ENCODE measurements at places on chromosomes 5 and 9. TPM values are rescaled to one million over a fixed set of nuclear protein-coding genes. Genes with fewer than 3 reads are reported as not detected.

DNA sequence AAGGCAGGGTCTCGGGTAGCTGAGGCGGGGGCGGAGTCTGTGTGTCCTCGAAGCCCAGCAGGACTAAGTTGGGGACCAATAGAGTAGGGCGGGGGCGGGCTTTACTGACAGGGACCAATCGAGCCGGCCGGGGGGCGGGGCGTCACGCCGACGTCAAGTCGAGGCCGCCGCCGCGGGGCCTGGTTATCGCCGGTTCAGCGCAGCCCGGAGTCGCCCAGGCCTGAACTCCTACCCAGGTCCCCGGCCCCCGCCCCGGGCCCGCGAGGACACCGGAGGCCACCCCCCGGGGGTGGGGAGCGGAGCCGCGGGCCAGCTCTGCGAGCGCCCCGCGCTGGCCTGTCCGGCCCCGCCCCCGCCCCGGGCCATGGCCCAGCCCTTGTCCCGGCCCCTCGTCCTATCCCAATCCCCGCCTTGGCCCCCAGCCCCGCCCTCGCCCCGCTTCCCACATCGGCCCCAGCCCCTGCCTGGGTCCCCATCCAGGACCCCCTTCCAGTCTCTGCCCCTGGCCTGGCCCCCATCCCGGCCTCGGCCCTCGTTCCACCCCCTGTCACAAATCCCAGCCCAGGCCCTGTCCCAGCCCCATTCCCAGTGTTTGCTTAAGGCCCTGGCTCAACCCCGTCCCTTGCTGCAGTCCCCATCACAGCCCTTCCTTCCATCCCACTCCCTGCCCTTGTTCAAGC lies at the start of gene TMEM8B:
Gene TMEM8B (plus strand): TSS at position 145 of the 680 bp plus-strand sequence. CDS start 220 bp downstream, at position 365.
- H3K4me1 ChIP-seq = peaks cover 30% of the 10 kb centered on the region
- peak within 1 kb of the TSS; percentile 43 for H3K4me3 ChIP-seq
- H3K27ac ChIP-seq = peak within 1 kb of the TSS; percentile 48
- no peaks in the 10 kb centered on the region for H3K36me3 ChIP-seq
- no peaks in the 10 kb centered on the region for H3K27me3 ChIP-seq
- DNase-seq = peak; percentile 98

TMEM167A gene
- total RNA-seq = 46.8 TPM

GRCh38 chr9:120436983-120437475 lies 142.9 kb downstream of the CDK5RAP2 start:
- DNase-seq = peak; percentile 45
- no peaks in the 10 kb centered on the region for H3K27me3 ChIP-seq
- peaks cover 6% of the 10 kb centered on the region for H3K36me3 ChIP-seq
- H3K4me1 ChIP-seq = peaks cover 3% of the 10 kb centered on the region
- no peak overlapping the region for H3K27ac ChIP-seq

DNA sequence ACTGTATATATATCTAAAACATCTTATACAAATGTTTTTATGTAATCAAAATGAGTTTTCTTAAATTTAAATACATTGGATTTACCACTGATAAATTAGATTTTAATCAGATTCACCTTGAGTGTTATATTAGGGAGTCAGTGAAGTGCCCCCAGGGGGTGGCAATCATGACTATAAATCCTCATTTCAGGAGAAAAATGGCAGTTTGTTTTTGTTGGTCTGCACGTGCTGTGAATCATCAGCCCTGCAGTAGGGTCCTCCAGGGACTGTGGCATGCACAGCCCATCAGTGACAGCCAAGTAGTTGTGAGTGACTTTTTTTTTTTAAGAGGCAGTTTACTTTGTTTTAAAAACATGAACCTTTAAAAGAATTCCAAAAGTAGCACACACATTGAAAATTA lies 65.2 kb downstream of the ZSWIM6 start:
- H3K4me3 ChIP-seq = no peak overlapping the region
- peaks cover 20% of the 10 kb centered on the region for H3K4me1 ChIP-seq
- H3K27me3 ChIP-seq = no peaks in the 10 kb centered on the region

GRCh38 chr5:59130431-59130830 lies 547.6 kb downstream of the RAB3C start:
- H3K27me3 ChIP-seq = no peaks in the 10 kb centered on the region
- H3K4me3 ChIP-seq = no peak overlapping the region
- H3K27ac ChIP-seq = no peak overlapping the region

SLC25A2 gene
- total RNA-seq = 0.54 TPM
